ENCODE measurements at places on chromosomes 12 and 14. TPM values are rescaled to one million over a fixed set of nuclear protein-coding genes. Genes with fewer than 3 reads are reported as not detected.

ADAM21 gene
- not detected for total RNA-seq

- DNase-seq, result no peak
- no peaks in the 10 kb centered on the region for H3K36me3 ChIP-seq
- no peak overlapping the region for H3K27ac ChIP-seq
- H3K4me1 ChIP-seq, result peaks cover 14% of the 10 kb centered on the region
Measured at GRCh38 chr14:61596990-61597389, 98.3 kb upstream of the HIF1A start.

GLT8D2 gene
- total RNA-seq, result 21.3 TPM

DNA sequence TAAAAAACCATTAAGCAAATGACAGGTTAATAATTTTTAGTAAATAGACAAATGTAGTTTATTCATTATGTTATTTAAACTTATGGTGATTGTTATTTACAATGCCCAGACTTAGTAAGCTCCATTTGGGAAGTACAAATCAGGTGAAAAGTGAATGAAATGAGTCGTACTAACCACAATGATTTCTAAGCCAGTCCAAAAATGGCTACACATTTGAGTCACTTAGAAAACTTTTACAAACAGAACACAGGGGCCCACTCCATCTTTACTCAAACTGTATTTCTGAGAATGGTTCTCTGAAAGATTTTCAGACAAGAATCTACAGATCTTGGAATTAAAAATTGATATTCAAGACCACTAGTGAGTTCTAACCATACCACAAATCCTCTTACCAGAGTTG is 653.3 kb upstream of the MIS18BP1 start:
- no peak overlapping the region for H3K4me3 ChIP-seq
- H3K36me3 ChIP-seq, result no peaks in the 10 kb centered on the region
- no peak for DNase-seq
- no peaks in the 10 kb centered on the region for H3K4me1 ChIP-seq

Measured in transverse colon (tissue), 4 donors.